ENCODE measurements at places on chromosomes 6 and 20.

- DNase-seq = no peak
Observed at GRCh38 chr20:38727607-38728190, 3.4 kb downstream of the SLC32A1 start.

- no peak for DNase-seq
Observed at GRCh38 chr6:138485005-138485545, 14.2 kb downstream of the NHSL1 start.

DNA sequence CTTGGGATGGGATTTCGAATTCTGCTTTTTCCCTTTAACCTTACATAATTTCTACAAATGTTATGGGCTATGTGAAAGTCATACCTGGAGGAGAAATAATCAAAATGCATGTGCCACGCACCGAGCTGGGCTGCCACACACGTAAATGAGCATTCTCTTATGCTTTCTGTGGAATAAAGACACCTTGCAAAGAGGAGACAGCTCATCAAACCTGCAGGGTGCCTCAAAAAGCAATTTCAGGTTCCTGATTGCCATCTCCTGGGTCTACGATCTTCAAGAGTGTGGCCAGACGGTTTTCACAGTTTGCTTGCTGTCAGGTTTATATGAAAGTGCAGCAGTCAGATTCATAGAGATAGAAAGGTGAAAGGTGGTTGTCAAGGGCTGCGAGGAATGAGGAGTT, 36.6 kb downstream of the DUSP22 start:
- no peak for DNase-seq

GRCh38 chr20:20210327-20210726, 157.6 kb upstream of the INSM1 start:
- DNase-seq = no peak

- no peak for DNase-seq
Observed at GRCh38 chr6:122772724-122773415, 6.6 kb upstream of the FABP7 start.

Data from HS-27A (cell line).